ENCODE measurements at places on chromosomes 5 and 9.
A peak's percentile ranks its signal among the peaks of the same experiment; 100 is the strongest.

DNA sequence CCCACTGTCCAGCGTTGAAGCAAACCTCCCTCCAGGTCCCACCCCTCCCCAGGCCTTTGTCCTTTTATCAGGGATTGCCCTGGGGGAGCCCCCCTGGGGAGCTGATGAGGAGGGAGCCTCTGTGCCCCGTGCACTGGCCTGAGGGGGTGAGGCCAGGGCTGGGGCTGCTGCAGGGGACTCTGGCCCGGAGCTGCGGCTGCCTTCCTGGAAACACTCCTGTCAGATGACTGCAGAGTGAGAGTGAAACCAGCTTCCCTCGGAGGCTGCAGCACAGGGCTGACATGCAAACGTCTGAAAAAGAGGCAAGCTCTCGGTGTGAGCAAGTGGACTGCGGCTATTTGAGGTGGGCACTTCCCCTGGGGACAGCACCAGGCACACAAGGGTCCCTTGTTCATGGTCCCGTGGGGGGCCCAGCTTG lies 4.6 kb upstream of the TRAF2 start:
- no peak for DNase-seq

- no peak for DNase-seq
These were observed 15.8 kb downstream of the ADAMTS13 start for GRCh38 chr9:133437753-133438531.

GRCh38 chr9:100216178-100216787 lies 117.2 kb downstream of the INVS start:
- DNase-seq = peak; percentile 63

- DNase-seq = no peak
These were observed 95.0 kb downstream of the NSG2 start for GRCh38 chr5:174140452-174141020.

DNA sequence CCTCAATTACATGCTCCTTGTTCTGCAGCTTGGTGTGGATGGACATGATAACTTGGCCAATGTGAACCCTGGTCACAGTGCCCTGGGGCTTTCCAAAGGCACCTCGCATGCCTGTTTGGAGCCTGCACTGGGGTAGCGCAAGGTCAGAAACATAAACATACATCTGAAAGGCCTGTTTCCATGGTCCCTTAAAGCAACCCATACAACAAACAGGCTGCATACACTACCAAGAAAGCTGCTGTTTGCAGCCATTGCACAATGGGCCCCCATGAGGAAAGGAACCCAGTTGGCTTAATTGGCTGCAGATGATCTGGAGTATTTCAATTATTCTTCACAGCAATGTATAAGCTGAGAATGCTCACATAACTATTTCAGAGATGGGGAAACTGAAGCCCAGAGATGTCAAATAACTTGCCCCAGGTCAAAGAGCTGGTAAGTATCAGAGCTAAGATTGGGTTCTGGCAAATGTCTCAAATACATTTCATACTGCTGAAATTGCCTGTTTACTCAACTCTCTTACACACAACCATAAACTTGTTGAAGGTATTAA lies 233.9 kb downstream of the ASTN2 start:
- no peak for DNase-seq

GRCh38 chr5:133373121-133373870 lies 239.0 kb downstream of the FSTL4 start:
- no peak for DNase-seq

DNA sequence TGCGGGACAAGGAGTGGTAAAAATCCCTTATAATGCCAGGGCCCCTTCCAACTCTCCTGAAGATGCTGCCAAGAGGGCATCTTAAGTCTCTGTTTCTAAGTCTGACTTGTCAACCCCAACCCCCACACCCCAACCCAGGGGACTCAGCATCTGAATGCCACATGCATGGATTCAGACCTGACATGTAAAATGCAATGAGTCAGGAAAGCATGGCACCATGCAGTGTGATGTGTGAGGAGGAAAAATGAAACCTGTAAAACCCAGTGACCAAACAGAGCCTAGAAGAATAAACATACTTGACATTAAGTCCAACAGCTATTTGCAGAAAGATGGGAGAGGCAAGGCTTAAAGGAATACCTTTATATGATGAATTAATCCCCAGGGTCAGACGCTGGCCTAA lies 112.4 kb downstream of the ASTN2 start:
- no peak for DNase-seq

GRCh38 chr9:116094846-116095245 lies 58.7 kb upstream of the PAPPA start:
- DNase-seq = no peak

- no peak for DNase-seq
These were observed 218.2 kb upstream of the ADAMTS16 start for GRCh38 chr5:4921929-4922328.

GRCh38 chr9:134597041-134597913 lies 44.3 kb upstream of the COL5A1 start:
- DNase-seq = no peak

- DNase-seq = no peak
These were observed 50.7 kb upstream of the VLDLR start for GRCh38 chr9:2570615-2571479.

DNA sequence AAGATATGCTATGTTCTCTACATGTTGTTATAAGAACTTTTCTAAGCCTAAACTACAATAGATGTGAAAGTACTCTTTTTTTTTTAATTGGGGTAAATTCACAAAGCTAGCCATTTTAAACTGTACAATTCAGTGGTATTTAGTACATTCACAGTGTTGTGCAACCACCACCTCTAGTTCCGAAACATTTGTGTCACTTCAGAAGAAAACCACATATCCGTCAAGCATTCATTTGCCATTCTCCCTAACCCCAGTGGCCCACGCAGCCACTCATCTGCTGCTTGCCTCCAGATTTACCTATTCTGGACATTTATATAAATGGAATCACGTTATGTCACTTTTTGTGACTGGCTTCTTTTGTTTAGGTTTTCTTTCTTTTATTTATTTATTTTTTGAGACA lies 43.1 kb downstream of the SPTAN1 start:
- DNase-seq = no peak

DNA sequence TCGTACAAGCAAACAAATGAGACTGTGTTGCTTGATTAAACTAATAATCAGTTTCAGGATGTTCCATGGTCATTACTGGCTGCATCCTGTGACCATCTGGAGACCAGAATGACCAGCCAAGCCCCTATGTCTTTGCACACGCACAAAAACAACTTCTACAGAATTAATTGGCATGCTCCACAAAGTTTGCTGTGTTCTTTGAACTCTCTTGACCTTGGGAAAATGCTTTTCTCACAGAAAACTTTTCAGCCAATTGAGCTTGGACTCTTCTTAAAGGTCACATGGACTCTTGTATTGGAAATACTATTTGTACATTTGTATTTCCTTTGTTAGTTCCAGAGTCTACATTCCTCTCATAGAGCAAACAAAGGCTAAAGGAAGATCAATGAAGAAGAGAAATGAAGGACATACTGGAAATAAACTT lies 147.8 kb downstream of the ARRDC3 start:
- DNase-seq = no peak

GRCh38 chr9:116855881-116856662 lies 169.0 kb downstream of the TRIM32 start:
- no peak for DNase-seq

DNA sequence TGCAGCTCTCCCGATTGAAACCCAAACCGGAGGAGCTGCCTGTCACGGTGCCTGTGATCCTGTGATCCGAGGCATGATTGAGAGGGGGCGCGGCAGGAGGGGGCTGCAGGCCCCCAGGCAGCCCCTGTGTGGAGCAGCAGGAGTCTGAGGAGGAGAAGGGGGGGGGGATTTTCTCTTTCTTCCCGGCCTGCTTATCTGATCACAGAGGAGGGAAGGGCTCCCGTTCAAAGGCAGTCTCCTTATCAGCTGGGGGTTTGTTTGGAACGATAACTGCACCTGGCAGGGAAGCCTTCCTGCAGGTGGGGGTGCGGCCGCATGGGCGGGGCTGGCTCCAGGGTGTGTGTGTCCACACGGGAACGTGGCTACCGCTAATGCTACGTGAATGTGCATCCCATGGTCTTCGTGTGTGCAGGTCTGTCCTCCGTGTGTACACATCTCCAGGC lies 38.4 kb downstream of the LMX1B start:
- no peak for DNase-seq

DNA sequence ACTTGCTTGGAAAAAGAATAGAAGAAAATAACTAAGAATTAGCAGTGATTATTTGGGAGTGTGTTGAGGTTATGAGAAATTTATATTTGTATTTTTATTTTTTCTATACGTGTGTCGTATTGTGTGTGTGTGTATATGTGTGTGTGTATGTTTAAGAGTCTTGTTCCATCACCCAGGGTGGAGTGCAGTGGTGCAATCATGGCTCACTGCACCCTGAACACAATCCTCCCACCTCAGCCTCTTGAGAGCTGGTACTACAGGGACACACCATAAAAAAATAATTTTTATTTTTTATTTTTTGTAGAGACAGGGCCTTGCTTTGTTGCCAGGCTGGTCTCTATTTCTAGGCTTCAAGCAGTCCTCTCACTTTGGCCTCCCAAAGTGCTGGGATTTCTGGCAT lies 643.8 kb downstream of the PDE4D start:
- DNase-seq = no peak

DNA sequence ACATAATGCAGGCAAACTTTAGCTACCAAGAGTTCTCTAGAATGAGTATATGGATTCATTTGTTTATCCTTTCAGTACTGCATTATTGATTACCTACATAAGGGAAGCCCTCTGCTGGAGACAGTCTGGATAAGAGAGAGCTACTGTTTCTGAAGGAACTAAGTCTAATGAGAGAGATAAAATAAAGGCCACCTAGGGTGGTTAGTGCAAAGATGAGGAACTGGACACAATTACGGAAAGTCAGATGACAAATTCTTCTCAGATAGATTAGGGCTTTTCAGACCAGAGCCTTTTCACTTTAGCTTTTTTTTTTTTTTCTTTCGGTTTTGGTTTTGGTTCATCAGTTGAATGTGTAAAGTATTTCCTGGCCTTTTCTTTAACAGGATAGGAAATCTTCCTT lies 31.3 kb downstream of the ISOC1 start:
- DNase-seq = no peak

GRCh38 chr9:13215791-13216554 lies 63.5 kb downstream of the MPDZ start:
- DNase-seq = no peak

DNA sequence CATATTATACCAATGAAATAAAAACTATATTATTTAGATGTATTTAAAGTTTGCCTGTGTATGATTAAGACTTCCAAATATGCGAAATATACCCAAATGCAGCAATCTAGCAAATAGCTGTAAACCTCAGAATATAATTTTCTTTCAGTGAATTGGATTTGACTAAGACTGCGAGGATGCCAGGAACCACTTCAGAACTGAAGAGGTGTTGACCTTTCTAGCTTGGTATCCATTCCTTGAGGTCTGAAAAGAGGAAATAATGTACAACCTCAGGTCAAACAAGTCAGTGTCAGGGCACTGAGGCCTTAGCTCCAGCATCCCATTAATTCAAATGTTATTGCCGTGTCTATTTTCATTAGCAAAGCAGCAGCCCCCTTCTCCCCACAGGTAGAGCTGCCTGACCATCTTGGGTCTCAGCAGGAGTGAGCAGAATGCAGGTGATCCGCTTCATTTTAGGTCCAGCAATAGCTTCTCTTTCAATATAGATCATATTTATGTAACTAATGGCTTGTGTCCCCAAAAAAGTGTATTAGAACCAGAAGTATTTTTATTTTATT lies 100.0 kb downstream of the KIAA1958 start:
- no peak for DNase-seq

DNA sequence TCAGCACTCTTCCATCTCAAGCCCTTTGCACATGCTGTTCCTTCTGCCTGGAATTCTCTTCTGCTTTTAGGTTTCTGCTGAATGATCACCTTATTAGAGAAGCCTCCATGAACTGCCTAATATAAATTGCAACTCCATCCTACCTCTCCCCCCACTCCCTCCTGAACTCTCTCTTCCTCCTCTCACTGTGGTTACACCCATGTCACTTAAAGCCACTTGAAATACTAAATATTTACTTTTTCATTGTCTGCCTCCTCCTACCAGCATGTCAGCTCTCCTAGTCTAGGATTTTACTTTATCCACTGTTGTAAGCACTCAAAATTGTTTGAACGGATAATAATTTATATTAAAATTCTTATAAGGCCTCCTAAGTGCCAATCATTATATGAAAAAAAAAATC lies 43.8 kb downstream of the ACTL7B start:
- no peak for DNase-seq

GRCh38 chr9:126058591-126058990 lies 268.0 kb upstream of the MVB12B start:
- DNase-seq = no peak

DNA sequence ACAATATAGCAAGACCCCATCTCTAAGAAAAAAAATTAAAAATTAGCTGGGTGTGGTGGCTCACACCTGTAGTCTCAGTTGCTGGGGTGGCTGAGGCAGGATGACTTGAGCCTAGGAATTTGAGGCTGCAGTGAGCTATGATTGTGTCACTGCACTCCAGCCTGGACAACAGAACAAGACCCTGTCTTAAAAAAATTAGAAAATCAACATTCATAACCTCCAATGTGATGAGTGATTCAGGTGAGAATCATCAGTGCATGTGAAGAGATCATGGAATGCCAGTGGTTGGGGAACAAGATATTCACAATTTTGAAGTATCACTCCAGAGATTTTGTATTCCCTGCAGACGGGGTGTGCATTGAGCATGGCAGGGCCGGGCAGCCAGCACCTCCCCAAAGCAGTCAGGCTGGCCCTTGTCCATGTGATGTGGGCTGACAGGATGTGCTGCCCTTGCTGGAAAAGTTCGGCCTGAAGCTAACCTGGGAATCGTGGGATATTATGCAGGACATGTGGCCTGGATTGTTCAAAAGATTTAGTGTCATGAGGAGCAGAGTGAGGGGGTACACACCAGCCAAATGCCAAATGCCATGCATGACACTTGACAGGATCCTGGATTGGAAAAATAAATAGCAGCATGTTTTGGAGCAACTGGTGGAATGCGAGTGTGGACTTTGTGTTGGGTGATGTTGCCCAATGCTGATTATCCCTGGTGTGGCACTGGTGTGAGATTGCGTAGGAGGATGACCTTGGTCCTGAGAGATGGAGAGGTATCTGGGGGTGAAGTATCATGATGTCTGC lies 189.0 kb downstream of the RGS3 start:
- DNase-seq = no peak

GRCh38 chr5:162068412-162068811 lies 839 bp downstream of the GABRG2 start:
- DNase-seq = no peak

DNA sequence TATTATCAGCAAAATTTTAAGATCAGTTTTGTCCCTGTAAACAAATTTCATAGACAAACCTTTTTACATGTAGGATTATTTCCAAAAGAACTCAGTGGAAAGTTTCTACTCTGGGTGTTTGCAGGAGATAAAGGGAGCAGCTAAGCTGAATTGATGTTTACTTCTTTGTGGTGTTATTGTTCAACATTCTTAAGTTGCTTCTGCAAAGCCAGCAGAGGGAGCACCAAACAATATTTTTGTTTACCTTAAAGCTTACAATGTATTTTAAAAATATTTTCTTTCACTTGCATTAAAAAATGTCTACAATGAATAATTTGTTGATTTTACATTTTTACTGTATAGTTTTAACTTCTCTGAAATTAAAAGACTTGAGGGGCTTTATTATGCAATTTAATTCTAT lies 135.4 kb downstream of the ATG10 start:
- no peak for DNase-seq

Measured in memory B cell (primary cell).